Stimulated activated CD4-positive, alpha-beta T cell treated with anti-CD3 and anti-CD28 coated beads, Interleukin-4, amount 100 ng/mL, for 48 hours (primary cell): ENCODE measurements at places on chromosomes 12 and 14.

DNA sequence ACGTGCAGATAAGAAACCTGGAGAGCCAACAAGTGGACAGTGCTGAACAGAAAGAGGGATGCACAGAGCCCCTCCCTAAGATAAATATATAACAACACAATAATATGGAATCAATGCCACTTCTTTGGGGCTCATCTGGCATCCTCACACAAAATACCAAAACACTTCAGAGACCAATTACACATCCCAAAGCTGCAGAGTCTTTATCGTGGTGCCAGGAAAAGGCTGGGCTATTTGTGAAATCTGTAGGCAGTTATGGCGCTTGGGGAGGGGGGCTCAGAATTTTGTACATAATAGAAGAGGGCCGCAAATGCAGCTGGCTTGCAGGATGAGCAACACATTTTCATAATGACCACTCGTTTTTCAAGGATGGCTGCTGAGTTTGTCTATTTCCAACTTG, 160.4 kb upstream of the NOS1 start:
- no peak for DNase-seq

DNA sequence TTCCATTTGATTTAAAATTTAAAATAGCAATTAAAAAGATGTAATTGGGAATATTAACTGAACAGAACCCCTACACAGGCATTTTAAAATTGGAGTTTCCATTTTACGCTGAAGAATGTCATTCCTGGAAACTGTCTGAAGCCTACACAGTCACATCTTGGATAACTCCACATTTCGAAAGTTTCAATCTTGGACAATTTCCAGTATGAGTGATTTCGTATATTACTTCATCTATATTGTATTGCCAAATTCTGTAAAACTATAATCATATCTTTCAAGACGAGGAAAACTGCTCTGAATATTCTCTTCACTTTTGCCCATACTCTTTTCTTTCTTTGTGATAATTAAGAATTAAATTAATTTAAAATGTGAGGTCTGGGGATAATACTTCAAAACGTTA, 194.2 kb upstream of the ABCD2 start:
- no peak for DNase-seq

GRCh38 chr12:30977124-30977523, 50.6 kb downstream of the TSPAN11 start:
- no peak for DNase-seq

DNA sequence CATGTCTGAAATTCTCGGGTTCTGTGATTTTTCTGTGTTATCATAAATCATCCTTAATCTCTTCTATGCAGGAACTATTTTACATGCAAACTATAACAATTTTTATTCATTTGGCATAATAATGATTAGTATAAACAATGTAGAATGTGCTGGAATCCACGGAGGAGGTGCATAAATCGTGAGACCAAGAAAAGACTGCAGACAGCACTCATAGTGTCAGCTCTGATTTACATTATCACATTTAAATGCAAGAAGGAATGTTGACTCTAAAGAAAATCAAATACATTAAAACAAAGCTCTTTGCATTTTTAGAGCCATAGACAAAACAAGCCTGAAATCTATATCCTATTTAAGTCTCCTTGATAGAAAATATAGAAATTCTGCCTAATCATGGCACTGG, 501.7 kb upstream of the STXBP6 start:
- DNase-seq: no peak

- no peak for DNase-seq
Measured at GRCh38 chr12:16165506-16165905, 112.0 kb downstream of the SLC15A5 start.

DNA sequence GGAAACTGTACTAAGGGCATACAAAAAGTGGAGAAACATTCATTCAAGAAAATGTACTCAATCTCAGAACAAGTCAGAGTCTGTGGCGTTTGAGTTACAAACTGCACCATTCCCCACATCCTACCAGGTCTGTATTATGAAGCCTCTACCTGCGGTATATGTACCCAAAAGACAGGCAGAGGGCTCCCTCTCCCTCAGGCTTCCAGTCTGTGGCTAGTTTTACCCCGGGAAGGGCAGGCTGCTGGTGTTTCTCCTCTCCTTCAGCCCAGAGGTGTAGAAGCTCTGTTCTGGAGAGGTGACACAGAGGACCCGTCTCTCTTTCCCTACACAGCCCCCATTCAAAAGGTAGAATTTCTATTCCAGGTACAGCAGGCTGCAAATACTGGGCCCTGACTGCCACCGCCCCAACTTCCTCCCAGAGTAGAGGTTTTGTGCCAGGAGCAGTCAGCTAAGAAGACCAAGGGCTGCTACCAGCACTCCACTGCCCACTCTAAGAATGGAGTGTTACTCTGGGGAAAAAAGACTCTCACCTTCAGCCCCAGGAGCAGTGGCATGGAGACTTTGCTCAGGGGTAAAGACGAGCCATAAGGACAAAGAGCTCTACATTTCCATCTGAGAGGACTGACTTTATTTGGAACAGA, 39.4 kb downstream of the PARP11 start:
- DNase-seq: no peak
